ENCODE measurements at places on chromosomes 11 and 22. TPM values are rescaled to one million over a fixed set of nuclear protein-coding genes. Genes with fewer than 3 reads are reported as not detected.

The SLC29A2 gene
- total RNA-seq, result 0.48 TPM

The CARD18 gene
- not detected for total RNA-seq

The SLC6A5 gene
- not detected for total RNA-seq

The MIAT gene
- total RNA-seq, result 0.10 TPM

The OR5B21 gene
- not detected for total RNA-seq

All from glomerular endothelial cell (primary cell).